Activated CD8-positive, alpha-beta T cell treated with anti-CD3 and anti-CD28 coated beads, Interleukin-2, amount 10 ng/mL, durations not matched to agents 7 days and 5 days (primary cell): ENCODE measurements at places on chromosomes 11 and 22. TPM values are rescaled to one million over a fixed set of nuclear protein-coding genes. Genes with fewer than 3 reads are reported as not detected.
A peak's percentile ranks its signal among the peaks of the same experiment; 100 is the strongest.

NAALAD2 gene
- not detected for total RNA-seq

DNA sequence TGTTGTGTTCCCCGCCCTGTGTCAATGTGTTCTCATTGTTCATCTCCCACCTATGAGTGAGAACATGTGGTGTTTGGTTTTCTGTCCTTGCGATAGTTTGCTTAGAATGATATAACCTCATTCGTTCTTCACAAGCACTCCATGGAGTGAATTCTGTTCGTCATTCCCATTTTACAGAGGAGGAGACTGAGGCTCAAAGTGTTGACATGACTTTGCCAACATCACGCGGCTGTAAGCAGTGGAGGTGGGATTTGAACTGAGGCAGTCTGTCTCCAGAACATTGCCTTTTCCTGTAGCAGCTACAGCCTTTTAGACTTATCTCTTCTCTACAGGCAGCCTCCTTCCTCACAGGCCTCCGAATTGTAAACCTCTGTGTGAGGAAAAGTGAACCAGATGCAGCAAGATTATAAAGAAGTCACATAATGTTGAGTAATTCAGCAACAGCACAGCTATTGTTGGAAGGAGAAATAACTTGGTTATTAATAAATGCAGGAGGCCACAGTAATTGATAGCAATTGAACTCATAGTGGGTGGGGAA is 74.6 kb downstream of the MYO18B start:
- no peak for DNase-seq

DNA sequence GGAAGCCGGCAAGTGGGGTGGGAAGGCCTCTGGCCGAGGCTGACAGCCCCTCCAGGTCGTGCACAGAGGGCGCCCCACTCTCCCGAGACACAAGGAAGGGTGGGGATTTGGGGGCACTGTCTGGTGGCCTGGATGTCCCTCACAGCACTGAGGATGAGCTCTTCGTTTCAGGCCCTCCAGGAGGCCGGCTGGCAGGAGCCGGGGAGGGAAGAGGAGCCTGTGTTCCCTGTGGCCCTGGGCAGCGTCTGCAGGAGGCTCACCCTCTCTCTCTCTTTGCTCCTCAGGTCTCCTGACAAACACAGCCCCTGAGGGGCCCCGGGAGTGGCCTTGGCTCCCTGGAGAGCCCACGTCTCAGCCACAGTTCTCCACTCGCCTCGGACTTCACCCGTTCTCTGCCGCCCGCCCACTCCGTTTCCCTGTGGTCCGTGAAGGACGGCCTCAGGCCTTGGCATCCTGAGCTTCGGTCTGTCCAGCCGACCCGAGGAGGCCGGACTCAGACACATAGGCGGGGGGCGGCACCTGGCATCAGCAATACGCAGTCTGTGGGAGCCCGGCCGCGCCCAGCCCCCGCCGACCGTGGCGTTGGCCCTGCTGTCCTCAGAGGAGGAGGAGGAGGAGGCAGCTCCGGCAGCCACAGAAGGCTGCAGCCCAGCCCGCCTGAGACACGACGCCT is 1078.0 kb downstream of the BRD1 start:
- DNase-seq, result peak; percentile 2

DNA sequence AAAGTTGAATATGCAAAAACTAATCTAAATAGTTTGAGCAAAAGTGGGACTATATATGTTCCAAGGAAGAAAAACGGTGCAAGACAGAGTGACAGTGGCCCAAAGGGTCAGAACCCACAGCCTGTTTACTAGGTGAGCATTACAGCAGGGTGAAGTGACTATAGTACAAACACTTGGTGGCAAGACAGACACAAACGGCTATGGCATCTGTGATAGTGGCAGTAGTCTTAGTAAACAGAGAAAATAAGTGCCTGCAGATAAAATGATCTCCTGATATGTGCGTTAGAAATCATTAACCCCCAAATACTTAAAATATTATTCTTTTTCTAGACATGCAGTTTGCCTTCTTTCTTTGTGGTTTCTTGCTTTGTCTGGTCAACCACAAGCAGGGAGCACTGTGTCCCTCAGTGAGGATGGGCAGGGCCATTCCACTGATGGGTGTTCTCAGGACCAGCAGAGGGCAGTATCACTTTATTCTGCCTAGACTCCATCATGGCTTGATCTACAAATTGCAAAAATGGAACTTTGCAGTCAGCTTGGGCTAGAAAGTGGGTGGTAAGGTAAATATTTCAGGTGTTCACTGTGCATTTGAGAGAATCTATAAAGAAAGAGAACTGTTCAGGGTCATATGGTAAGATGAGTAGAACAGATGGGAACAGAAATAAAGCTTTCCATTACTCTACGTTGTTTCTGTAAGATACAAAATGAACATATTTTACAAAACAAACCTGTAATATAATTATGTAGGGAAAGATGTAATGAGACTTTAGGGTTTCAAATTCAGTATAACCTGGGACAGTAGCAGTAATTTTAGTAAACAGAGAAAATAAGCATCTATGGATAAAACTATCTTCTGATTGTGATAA is 198.2 kb downstream of the SWAP70 start:
- peak; percentile 69 for DNase-seq
